Stimulated activated naive CD8-positive, alpha-beta T cell treated with anti-CD3 and anti-CD28 coated beads, Interleukin-15, amount 100 ng/mL, for 72 hours (primary cell): ENCODE measurements at places on chromosomes 5 and 9.
A peak's percentile ranks its signal among the peaks of the same experiment; 100 is the strongest.

DNA sequence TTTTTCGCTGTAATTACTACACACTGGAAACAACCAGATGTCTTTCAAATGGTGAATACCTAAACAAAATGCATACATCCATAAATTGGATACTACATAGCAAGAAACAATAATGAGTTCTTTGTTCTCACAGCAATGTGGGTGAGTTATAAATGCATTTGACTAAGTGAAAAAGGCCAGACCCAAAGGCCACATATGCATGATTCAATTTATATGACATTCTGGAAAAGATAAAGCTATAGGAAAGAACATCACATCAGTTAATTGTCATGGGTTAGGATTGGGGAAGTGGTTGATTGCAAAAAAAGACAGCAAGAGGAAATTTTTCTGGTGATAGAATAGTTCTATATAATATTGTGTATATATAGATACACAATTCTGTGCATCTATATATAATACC lies 198.9 kb downstream of the CYLC2 start:
- DNase-seq, result no peak

GRCh38 chr5:145598983-145599382 lies 236.2 kb downstream of the PRELID2 start:
- no peak for DNase-seq

DNA sequence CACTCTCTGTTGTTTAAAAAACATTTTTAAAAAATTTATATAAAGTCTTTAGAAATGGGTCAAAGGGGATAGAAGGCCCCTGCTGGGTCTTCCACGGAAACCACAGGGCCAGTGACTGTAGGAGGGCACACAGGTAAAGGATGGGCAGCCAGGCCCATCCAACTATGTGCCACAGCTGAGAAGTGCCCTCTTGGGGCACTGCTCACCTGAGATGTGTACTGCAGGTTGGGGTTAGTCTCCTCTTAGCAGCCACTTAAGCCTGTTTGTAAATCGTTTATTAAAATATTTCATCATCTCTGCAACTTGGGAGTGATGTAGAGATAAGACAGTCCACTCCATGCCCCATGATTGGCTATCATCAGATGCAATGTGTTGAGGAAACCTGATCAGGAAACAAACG lies 222.4 kb downstream of the DIRAS2 start:
- DNase-seq, result no peak

GRCh38 chr5:176965633-176966032 lies 40.9 kb downstream of the UIMC1 start:
- no peak for DNase-seq

DNA sequence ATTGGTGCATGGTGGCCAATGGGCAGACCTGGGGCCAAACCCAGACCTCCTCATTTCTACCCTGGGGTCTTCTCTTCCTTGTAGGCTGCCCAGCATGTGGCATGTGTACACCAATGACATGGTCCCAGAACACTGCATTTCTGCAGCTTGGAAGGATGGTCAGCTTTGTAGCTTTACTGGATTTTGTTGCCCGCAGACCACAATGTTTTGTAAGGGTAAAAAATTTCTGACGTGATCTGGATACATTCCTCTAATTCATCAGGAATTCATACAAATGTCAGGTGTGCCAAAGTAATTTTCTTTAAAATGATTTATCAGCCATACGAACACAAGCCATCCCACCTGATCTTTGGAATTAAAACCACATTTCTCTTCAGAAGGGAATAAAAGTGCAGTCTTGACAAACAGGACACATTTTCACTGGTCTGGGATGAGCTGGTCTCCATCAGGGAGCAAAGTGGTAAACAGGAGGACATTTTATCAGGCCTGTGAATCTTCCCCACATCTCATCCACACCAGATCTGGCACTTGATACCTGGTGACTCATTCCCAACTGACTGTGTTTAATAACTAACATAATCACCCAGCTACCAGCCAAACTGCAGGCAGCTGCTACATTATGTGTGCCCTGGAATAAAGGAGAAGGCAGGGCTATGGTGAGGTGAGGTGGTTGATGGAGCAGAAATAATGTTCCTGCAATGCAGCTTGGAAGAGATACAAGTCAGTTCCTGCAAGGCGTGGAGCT lies 103.9 kb downstream of the SPOCK1 start:
- DNase-seq, result no peak

- DNase-seq, result no peak
These were observed 60.4 kb downstream of the KIAA0825 start for GRCh38 chr5:94558028-94558427.

DNA sequence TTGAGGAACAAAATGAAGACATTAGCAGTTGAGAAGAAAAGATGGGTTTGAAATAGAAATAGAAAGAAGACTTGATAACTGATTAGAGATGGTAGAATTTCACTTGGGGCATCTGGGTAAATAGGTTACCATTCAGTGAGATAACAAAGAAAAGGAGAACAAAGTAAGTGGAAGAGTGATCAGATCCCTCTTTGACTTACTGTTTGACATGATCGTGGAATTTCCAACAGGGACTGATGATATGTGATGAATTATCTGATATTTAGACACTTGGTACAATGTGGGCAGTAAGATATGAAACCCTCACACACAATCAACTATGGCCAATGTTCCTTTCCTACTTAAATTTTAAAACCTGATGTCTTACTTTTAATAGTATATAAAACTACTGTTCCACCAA lies 70.1 kb upstream of the STARD4 start:
- no peak for DNase-seq

DNA sequence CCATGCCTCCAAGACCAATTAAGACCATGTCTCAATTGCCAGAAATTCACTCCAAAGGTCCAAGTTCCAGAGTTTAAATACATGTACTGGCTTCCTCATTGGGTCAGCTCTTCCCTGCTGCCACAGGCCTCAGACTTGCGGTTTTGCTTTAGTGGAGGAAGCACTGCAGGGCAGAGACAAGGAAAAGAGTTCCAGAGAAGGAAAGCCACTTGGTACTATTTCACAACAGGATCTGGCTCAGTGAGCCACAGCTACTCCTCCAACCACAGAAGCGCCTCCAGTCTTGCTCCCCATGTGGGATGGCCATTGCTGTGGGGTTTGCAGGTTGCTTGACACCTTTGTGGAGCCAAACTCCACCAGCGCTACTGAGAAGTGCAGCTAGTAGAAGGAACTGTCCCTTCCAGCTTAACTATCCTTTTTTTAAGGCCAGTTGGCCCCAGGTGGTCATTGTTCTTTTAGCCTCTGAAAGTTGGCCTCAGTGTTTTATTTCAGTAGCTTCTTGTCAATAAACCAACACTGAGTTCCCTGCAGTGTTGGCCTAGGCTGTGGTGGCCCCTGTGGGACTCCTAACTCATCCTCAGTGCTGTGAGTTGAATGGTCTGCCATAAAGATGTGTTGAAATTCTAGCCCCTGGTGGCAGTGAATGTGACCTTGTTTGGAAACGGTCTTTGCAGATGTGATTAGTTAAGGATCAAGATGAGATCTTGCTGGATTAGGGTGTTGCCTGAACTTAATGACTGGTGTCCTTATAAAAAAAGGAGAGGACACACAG lies 93.7 kb upstream of the DAP start:
- no peak for DNase-seq

GRCh38 chr5:127025467-127025866 lies 4.9 kb downstream of the MARCHF3 start:
- no peak for DNase-seq

GRCh38 chr5:158462349-158463114 lies 603.6 kb upstream of the CLINT1 start:
- DNase-seq, result no peak

DNA sequence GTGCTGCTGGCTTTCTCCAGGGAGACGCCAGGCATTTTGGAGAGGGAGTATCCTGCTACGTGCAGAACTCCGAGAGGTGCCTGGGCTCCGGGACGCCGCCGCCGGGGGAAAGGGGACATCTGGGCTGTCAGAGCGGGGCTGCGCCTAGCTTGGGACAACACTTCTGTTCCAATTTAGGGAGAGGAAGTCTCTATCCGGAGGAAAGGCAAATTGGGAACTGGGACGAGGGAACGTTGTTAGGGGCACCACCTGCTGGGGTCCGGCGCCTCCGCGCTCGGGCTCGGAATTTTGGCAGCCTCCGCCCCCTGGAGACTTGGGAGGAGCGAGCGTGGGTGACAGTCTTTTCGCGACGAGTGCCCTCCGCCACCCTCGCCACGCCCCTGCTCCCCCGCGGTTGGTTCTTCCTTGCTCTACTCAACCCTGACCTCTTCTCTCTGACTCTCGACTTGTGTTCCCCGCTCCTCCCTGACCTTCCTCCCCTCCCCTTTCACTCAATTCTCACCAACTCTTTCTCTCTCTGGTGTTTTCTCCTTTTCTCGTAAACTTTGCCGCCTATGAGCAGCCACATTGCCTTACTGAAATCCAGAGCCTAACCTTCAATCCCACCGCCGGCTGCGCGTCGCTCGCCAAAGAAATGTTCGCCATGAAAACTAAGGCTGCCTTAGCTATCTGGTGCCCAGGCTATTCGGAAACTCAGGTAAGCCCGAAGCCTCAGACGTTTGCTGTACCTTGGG lies 1.6 kb downstream of the TSLP start:
- DNase-seq, result peak; percentile 54

DNA sequence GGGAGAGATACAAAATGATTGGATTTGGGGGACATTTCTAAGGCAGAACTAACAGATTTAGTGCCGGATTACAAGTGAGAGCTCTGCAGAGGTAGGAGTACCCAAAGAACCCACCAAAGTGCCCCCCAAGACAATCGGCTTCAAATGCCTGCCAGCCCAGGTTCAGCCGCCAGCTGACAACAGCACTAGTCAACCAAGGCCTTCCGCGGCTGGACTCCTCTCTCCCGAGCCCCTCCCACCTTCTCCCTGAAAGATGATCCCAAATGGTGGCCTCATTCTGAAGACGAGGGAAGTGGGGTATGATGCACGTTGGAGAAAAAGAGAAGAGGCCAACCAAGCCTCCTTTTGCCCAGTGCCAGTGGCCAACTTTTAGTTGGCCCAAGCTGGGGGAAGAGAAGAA lies 210.4 kb upstream of the SLC30A5 start:
- DNase-seq, result no peak

DNA sequence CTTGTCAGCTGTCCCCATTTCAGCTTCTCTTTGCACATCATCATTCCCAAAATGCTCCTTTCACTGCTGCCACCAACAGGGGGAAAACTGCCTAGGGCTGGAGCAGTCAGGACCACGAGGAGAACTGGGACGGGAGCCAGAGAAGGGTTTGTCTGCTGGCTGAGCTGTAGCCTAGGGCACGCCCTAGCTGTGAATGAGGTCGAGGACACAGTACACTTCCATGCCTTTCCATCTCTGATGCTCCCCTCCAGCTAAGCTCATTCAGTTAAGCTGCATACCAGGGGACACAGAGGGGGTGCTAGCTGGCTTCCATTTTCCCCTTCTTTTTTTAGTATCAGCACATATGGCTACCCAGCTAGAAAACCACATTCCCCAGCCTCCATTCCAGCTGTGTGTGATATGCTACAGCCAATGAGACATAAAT lies 64.7 kb downstream of the STK10 start:
- DNase-seq, result no peak

GRCh38 chr5:109177227-109177626 lies 232.5 kb downstream of the PJA2 start:
- DNase-seq, result no peak

DNA sequence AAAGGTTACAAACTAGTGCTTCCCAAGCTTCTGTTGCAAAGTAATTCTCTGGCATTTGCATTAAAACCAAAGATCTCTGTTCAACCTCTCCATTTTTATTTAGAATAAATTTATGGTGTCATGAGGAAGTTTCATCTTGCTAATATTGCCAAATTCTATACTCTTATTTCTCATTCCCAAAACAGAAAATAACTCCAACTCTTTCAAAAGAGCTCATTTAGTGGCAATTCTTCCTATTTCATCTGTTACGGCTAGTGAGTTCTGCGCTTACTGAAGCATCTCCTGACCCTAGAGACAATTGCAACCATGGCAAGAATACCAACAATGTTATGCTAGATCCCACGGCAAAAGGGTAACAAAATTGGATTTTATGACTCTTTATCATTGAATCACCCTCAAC lies 97.0 kb downstream of the HINT1 start:
- no peak for DNase-seq

- DNase-seq, result no peak
These were observed 379.0 kb upstream of the RPS23 start for GRCh38 chr5:82657033-82657699.

GRCh38 chr9:104177676-104178075 lies 83.6 kb downstream of the SMC2 start:
- no peak for DNase-seq

DNA sequence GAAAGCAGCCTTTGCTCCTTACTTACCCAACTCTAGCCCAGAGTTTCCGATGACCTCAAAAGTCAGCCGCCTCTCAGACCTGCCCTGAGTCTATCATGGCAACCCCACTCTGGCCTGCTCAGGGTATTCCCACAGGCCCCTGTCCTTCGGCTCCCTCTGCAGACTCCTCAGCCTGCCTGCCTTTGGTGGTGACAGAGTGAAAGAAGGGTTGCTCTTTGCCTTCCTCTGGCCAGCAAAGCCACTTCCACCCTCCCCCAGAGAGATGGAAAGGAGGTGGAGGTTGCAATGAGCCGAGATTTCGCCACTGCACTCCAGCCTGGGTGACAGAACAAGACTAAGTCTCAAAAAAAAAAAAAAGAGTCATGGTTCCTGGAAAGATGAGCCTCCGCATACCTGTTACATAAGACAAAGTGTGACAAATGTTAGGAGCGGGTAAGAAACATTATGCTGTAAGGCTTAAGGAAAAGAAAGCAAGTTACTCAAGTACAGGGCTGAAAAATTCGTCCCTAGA lies 2.3 kb upstream of the SMIM33 start:
- no peak for DNase-seq

GRCh38 chr5:154806176-154806575 lies 44.2 kb downstream of the FAXDC2 start:
- no peak for DNase-seq

DNA sequence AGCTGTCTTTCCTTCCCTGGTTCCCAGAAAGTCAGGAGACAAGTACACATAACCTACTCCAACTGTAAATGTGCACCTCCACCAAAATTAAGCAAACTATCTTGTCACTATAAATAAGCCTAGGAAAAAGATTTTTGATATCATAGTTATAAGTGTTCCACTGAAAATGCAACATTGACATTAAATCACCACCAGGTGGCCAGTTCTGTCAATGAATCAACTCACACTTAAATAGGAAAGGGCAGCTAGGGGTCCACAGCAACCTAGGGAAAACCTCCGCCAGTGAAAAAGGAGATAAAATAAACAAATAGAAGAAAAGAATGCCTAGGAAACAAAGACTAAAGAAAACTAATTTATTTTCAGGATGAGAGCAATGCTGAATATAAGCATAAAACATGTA lies 243.0 kb upstream of the PTPRD start:
- DNase-seq, result no peak

DNA sequence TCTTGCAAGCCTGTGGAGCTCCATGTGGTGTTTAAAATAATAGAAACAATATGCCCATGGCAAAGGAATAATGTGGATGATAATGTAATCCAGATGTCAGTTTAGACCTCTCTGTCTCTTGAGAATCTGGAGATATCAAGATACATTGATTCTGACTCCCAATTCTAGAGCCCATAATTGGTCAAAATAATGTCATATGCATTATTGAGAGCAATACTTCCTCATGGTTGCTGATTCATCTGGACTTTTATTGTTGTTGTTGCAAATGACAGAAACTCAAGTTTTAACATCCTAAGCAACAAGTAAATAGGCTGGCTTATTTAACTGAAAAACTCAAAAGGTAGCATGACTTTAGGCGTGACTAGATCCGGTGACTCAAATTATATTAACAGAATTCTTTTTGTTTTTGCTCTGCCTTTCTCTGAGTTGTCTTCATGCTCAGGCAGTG lies 152.1 kb downstream of the PCSK1 start:
- DNase-seq, result no peak

- DNase-seq, result no peak
These were observed 94.7 kb downstream of the SERINC5 start for GRCh38 chr5:80161165-80161564.

GRCh38 chr5:6578676-6579343 lies 54.0 kb downstream of the NSUN2 start:
- no peak for DNase-seq
